ENCODE measurements at places on chromosomes 5 and 9. TPM values are rescaled to one million over a fixed set of nuclear protein-coding genes. Genes with fewer than 3 reads are reported as not detected.

Gene SLC25A2
- 1.4 TPM for total RNA-seq

GRCh38 chr5:16691731-16692130 is 74.9 kb upstream of the RETREG1 start:
- no peak for DNase-seq

DNA sequence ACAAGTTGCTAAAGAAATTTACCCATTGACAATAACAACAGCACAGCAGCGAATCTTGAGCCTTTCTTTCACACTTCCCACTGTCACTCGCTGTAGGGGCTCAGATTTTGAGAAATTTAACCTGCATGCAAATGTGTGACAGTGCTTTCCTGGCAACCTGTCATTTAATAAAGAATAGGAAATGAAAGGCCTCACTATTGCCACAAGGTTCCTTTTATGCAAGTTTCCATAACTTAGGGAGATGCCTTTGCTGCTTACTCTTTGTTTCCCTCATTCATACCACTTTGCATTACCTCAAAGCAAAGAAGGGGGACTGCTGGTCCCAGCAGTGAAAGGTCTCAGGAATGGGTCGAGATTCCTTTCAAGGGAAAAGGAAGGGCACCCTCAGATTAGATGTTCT is 49.5 kb downstream of the PTCD2 start:
- no peak for DNase-seq

- no peak for DNase-seq
Observed at GRCh38 chr5:10832987-10833386, 72.0 kb upstream of the DAP start.

GRCh38 chr5:159175547-159175946 is 33.8 kb downstream of the RNF145 start:
- DNase-seq: no peak

DNA sequence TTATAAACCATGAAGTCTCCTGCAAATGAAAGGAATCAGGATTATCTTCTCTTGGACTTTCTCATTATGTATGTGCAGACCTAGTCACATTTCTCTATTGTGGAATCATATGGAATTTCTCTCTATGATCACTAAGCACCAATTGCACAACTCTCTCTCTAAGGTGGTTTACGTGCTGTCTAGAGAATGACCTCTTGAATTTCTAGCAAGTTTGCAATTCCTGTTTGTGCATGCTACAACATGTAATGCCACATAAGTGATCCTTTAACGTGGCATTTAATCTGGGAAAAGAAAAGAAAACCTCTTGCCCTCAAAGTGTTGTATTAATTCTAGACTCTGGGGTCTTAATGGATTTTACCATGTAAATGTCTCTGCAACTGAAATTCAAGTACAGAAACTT is 5.0 kb upstream of the PPP2R2B start:
- no peak for DNase-seq
